ENCODE measurements at places on chromosomes 11 and 22.

- no peak for DNase-seq
Observed at GRCh38 chr11:41281131-41281742, 178.2 kb downstream of the LRRC4C start.

GRCh38 chr11:79466411-79466810, 25.6 kb upstream of the TENM4 start:
- DNase-seq, result peak; percentile 40

DNA sequence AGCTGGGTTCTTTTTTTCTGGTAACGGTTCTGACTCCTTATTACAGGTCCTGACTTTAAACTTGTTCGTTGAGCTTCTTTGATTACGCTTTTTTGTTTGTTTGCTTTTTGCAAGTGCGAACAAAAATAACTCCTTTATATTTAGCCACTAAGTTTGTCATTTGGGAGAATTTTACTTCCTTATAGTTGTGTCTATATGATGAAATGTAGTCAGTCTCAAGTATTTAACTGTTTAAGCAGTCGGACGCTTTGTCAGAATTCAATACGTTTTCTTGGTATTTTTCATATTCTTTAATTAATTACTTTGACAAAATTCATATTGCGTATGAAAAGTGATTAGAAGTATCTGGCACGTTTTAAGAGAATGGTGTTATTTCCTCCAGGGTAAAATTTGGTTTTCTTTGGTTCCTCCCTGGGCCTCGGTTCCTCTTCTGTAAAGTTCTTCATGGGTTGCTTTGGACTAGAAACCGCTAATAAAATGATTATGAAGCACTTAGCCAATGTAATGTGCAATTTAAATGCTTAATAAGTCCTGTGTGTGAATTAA, 1.3 kb downstream of the CBL start:
- DNase-seq, result no peak

DNA sequence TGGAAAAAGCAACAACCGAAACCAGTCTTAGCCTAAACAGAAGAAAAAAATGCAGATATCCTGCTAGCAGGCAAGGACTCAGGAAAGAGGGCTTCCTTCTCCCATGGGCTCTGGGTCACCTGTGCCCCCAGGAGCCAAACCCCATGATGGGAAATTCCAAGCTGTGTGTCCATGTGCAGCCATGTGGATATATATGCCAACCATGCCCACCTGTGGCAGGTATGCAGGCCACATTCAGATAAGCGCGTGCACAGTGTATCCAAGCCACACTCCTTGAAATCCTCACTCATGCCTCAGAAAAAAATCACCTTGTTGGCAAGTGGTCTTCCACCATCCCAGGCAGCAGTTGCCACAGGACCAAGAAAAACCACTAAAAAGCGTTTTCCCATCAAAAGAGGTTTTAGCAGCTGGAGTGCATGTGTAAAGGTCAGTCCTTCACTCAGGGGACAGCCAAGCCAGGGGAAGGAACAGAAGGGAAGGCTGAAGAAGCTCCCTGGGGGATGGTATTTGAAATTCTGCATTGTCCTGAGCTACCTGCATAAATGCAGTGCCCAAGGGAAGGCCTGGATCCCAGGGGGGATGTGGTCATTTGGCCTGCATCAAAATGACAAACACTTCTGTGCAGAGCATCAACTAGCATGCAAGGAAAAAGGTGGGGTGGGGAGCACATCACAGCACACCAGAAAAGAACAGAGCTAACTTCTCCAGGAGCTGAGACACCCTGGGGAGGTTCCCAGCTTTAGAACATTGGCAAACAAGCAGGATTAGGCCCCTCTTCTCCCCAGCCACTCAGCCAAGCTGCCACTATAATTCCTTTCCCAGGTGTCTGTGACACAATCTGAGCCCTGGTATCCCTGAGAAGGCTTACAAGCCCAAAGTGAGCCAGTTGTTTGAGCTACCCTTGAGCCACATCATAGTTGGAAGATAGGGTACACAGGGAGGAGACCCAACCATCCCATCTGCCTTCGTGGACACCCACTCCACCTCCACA, 76.2 kb downstream of the GALNT18 start:
- DNase-seq, result no peak
